ENCODE measurements at places on chromosomes 13 and 19.

- DNase-seq: peak; percentile 68
Measured at GRCh38 chr19:15464394-15465385, at the start of gene RASAL3. Gene RASAL3 (minus strand): TSS chr19:15464544. CDS start chr19:15464358, 186 bp downstream.

DNA sequence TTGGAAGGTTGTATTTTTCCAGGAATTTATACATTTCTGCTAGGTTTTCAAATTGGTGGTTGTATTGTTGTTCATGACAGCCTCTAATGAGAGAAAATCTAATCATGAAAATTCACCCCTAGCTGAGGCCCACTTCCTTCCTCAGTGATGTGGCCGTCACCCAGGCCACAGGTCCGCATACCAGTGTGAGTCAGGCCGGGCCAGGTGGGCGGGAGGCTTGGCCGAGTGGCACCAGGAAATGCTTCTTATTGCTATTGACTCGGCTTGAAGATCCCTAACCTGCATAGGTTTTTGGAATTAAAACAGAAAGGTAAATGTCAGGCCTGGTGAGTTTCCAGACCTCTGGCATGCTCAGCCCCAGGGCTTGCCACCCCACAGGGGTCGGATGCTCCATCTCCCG, 88.7 kb downstream of the SCGB2B2 start:
- DNase-seq: no peak

DNA sequence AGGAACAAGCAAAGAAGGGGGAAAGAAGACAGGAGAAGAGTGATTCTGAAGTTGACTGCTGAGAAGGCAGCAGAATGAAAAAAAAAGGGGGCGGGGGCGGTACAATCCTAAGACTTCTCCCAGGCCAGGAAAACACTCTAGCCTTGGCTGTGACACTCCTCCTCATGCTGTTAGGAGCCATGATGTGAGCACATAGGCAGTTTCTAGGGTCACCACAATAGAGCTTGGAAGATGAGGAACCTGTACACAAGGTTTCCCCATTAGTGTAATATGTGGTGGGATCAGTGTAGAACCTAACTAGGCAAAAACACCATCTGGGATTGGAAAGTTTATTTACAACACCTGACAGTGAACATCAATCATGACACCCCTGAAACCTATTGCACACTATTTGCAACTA, 86.9 kb downstream of the FOXO1 start:
- no peak for DNase-seq

GRCh38 chr19:55156202-55157063, 1.1 kb downstream of the TNNI3 start:
- DNase-seq: no peak

- DNase-seq: no peak
Measured at GRCh38 chr13:78998630-78999315, 339.8 kb upstream of the OBI1 start.
